ENCODE measurements at places on chromosomes 3 and 15.

DNA sequence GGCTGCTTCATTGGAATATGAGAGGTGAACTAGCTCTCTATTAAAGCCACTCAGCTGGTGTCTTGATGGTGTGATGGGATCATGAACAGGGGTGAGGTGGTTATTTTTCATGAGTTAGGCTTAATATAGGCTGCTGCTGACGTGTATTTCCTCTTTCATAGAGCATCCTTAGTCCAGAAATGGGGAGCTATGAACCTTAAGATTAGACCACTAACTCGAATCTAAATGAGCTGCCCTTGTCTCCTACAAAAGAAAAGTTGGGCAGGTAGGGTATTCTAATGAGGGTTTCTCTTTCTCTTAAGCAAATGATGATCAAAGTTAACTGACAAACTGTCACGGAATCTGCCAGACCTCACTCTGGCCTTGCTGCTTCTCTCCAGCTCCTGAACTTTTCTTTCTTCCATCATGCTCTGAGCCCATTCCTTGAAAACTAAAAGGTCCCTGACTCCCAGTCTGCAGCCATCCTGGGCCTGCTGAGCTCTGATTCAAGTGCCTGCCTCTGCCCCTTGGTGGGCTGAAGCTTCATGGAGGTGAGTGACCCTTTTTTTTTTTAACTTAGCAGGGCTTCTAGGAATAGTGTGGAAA lies at the start of gene TRIM69:
Gene TRIM69, plus strand, starts transcription at position 348 of the 585 bp plus-strand sequence. Its CDS starts 177 bp downstream, at position 525.
- no peak for DNase-seq

- no peak for DNase-seq
Observed at GRCh38 chr3:99720985-99721632, 82.7 kb downstream of the COL8A1 start.

DNA sequence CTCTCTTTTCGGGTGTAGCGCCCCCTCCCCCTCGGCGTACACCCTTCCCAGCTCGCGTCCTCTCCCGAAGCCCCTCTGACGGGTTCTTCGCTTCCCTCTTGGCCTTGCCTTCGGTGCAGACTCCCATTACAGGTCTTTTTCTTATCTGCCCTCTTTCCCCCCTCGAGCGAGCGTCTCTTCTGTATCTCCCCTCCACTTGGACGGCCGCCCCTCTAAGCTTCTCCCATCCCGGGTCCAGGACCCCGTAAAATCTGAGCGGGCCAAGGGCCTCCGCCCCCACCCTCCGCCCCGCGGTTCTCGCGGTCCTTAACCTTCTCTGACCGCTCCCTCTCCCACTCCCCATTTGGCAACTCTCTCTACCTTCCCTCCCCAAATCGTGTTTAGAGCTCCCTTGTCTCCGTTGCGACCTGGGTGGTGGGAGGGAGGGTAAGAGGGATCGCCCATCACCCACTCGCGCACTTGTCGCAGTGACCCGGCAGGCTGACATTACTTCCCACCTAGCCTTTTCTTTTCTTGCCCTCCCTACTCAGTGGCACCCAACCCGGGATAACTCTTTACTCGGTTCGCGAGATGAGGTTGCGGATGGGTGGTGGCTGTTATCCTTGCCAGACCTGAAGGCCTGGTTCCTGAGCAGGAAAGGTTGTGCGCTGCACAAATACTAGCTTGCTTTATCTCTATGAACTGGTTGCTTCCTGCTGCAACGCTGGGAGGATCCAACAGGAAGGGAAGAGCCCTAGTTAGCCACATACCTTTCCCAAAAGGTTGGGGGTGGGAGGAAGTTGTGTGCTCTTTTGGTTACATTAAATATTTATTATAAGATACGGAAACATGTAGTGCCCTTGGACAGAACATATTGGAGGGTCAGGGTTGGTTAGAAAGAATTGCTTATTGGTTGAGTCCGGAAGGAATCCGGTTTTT lies 922 bp downstream of the RAB11A start:
- DNase-seq: no peak

DNA sequence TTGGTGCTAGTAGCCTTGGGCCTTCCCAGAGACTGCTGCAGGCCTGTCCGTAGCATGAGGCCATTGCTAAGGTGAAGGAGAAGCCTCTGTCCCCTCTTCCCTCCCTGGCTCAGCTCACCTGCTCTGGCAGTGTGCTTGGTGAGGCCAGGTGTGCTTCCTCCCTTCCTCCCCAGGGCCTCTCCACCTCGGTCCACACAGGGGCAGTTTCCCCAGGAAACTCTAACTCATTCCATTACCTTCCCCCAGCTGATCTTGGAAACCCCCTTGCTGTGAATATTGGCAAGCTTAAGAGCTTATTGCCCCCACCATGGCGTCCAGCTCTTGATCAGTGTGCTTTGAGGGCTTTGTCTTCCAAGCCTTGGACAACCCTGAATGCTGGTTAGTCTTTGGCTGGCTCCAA lies 52.7 kb downstream of the ZNF445 start:
- no peak for DNase-seq

DNA sequence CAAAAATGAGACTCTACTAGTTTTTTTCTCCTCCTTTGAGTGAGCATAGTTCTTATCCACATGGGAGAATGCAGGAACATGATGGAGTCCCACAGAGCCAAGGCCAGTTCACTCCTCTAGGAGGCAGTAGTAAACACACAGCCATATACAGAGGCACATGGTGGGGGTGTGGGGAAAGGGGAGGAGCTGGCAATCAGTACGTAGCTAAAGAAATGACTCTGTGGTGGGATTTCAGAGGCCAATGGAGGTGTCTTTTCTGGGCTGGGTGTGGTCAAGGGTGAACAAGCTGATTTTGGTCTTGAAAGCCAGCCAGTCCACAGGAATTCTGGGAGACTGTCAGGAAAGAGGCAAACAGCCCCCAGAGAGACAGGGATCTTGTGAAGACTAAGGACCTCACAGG lies 6.6 kb upstream of the RAB11A start:
- peak; percentile 60 for DNase-seq

GRCh38 chr3:128229106-128229857 lies 76.0 kb downstream of the EEFSEC start:
- DNase-seq: no peak

DNA sequence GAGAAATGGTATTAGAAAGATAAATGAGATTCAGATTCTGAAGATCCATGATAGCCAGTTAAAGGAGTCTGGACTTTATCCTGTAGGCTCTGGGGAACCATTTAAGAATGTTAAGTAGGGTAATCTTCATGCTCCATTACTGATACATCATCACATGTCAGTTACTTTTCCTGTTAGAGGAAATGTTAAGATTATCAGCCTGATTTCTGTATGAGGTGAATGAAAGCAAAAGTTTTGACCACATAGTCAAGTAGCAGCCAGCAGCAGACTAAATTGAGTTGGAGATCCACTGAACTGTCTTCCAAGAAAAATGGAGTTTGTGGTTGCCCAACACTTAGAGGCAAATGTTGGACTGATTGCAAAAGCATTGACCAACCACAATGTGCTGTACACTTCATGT lies 4.7 kb upstream of the COPB2 start:
- DNase-seq: no peak

Measured in NCI-H1694 (cell line).